Activated CD4-positive, alpha-beta memory T cell treated with anti-CD3 and anti-CD28 coated beads for 36 hours (primary cell): ENCODE measurements at places on chromosomes 12 and 14.

DNA sequence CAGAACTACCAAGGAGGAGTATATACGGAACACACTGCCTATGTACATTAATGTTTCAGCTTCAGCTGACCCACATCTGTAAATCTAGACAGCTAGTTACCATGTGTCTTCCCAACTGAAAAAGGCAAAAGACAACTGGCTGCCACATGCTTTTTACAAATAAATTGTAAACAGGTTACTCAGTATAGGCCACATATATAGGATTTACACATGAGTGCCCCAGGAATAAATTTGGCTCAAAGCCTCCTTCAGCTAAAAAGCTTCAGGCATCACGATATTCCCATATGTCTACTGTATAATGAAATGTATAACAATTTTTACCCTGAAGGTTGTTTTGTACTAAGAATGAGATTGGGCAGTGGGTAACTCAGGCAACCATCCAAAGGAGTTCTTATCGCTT is 175.9 kb upstream of the BMP4 start:
- DNase-seq, result no peak

DNA sequence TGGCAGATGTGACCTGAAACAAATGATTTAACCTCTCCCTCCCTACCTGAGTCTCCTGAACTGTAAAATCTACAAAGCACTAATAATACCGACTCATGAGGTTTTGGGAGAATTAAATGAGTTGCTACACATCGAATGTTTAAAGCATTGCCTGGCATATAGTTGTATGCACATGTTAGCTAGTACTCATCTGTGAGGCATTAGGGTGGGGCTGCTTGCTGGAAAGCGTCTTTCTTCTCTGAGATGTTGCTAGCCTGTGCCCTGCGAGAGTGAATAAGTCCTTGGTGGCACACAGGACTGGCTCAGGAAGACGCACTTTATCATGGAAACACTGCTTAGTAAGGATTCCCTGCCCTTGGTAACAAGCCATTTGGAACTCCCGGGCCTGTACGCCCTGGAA is 6.1 kb downstream of the RAPGEF3 start:
- DNase-seq, result no peak

DNA sequence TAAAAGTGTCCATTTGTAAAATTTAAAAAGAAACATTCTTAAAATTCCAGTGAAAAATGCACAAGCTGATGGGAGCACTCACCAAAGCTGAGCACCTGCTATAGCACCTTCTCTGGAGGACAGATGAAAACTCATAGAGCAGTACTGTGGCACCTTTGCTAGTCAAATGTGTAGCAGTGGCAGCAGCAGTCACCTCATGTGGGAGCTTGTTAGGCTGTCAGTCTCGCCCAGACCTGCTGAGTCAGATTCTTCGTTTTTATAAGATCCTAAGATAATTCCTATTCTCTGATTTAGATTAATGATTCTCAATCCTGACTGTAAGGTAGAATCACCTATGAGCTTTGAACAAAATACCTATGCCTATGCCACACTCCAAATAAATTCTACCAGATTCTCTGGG is 325.8 kb downstream of the RPL10L start:
- no peak for DNase-seq

DNA sequence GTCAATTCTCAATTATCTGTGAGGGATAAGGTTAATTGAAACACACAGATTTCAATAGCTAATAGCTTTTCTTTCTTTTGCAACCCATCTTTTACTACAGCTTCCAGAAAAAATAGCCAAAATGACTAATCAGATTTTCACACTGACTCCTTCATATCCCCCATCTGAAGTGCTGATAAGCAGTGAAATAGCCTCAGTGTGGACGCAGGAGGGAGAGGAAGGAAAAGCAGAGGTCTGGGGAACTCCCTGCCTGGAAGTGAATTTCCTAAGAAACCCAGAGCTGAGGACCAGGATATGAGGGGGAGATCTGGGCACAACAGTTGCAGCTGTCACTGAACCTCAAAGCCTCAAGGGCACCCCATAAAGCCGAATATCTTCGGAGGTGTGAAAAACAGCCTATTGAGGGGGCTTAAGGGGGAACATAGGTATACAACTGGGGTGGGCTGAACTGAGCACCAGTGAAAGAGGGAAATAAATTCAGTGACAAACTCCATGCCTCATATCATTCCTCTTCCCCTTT is 60.9 kb downstream of the EMP1 start:
- DNase-seq, result no peak

DNA sequence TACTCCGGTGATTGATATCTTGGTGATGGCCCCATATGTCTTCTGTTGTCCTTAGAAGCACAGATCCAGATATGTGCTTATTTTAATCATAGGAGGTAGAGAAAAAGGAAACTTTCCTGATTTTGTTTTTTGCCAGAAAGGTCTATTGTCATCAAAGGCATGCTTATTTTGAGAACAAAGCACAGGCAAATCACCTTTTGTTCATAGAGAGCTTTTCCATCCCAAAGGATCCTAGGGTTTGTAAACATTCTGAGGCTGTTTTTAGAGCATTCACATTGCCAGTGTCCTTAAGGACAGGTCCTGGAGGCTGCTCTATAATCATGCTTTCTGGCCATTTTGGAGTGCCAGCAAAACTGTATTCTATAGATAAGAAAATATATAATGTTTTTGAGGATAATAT is 148.5 kb upstream of the SEL1L start:
- no peak for DNase-seq

DNA sequence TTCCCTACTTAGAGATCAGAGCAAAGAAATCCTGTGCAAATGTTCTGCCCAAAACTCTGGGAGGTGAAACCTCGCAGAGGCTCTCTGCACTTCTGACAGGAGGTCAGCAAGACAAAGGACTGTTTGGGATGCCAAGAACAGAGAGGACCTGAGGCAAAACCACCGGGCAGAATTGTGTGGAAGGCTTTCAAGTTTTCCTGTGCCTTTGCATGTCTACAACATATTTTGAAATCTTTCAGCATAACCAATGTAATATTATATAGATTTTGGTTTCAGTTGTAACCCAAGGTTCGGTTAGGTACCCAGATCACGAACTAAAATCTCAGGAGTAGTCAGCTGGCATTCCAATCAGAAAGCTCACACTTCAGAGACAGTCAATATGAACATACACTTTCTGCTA is 99.4 kb upstream of the PLEKHA5 start:
- no peak for DNase-seq

DNA sequence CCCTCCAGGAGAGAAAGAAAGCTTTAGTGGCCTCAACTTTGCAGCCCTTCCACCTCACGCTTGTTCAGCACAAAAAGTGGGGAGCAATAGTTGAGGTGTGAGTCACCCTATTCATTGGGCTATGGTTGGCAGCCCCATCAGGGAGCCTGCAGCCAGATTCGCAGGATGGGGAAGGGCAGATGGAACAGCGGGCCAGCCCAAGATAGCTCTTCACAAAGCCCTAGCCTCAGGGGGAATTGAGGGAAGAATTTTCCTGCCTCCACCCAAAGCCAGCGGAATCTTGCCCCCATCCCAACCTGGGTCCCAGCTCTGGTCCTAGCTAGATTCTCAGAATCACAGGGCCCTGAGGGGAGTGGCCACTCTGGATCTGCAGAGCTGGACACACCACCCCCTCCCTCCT is 3.6 kb upstream of the KRT5 start:
- DNase-seq, result no peak

- DNase-seq, result no peak
Observed at GRCh38 chr14:49942090-49942489, 49.2 kb downstream of the ARF6 start.

DNA sequence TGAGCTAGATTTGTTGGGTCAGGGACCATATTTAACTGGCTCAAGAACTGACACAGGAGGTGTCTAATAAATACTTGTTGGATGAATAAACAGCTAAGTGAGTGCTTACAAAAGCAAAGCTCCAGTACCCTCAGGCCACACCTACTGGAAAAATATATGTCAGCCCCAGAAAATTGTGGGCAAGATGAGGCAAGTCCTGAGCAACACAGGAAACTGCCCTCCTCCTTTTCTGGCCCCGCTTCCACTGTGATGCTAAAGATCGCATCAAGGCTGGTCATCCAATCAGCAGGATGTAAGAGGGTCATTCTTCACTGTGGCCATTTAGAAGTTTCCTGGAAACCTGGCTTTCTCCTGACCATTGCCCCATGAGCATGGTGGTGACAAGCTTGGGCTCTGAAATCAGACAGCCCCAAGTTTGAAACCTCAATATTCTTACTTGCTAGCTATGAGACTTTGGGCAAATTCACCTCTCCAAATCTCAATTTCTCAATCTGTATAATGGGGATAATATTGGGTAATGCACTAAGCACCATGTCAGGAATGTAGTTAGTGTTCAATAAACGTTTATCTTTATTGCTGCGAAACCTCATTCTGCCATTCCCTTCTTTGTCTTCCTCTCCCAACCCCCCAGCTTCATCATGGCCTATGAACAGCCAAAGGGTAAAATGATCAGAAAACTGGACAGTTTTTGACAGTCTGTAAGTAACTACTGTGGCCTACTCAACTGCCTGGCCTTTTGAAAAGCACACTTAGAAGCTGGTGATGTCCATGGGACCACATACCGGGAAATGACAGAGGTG is 139.3 kb upstream of the PZP start:
- DNase-seq, result peak; percentile 25

DNA sequence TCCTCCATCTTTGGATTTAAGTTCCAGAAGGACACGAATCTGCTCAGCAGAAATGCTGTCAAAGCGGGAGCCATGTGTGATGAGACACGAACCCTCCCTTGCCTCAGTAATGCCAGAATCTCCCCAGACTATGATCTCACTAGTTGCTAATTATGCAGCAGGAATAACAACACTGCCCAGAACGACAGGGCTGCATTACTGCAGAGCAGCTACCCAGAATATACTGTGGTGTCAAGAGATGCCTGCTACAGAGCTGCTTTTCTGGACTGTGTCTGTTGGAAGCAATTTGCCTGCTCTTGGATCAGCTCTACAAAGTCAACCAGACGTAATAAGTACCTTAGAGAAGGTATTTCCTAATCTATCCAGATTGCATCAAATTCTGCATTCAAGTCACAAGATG is 5.5 kb downstream of the CSRNP2 start:
- no peak for DNase-seq

DNA sequence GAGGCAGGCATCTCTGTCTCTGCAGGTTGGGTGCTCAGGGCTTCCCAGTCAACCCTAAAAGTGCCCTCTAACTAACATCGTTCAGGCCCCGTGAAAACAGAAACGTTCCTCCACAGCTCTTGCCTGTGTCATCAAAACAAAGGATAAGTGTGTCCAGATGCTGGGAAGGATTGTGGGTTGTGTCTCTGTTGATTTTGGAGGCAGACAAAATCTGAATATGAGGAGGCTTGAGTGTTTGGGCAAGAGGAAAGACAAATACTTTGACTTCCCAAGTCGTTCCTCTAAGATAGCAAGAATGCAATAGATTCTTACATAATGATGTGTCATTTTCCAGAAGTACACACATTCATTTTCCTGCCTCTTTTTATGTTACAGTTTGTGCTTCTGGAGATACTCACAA is 52.9 kb downstream of the SERPINA3 start:
- DNase-seq, result no peak

- no peak for DNase-seq
Observed at GRCh38 chr14:93997916-93998870, 1.1 kb downstream of the CCDC197 start.

GRCh38 chr12:99067171-99067785 is 422.2 kb downstream of the APAF1 start:
- no peak for DNase-seq

- DNase-seq, result no peak
Observed at GRCh38 chr14:81123811-81124210, 96.9 kb downstream of the GTF2A1 start.

DNA sequence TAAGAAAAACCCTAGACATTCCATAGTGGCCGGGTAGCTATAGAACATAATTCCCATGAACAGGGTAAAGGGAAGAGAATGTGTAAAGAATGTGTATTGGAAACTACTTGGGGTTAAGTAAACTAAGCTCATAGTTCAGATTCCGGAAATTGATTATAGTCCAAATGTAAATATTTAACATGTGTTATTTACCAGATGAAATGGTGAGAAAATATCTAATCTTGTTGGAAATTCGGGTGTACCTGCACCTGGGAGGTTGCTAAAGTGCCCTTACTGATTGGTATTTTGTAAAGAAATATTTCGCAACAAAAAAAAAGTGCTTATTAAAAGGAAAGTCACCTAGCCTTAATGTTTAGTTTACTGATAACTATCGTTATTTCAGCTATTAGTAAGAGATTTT is 14.4 kb downstream of the RASSF9 start:
- DNase-seq, result no peak

- DNase-seq, result no peak
Observed at GRCh38 chr12:39915249-39915648, 190.6 kb downstream of the SLC2A13 start.

- no peak for DNase-seq
Observed at GRCh38 chr12:42481368-42481767, 108.2 kb downstream of the PRICKLE1 start.

GRCh38 chr14:37597538-37597913 is 2.1 kb downstream of the TTC6 start:
- DNase-seq, result no peak

GRCh38 chr12:102465762-102466560 is 14.4 kb downstream of the IGF1 start:
- no peak for DNase-seq

- no peak for DNase-seq
Observed at GRCh38 chr12:7833831-7834230, 38.9 kb downstream of the SLC2A14 start.

GRCh38 chr14:104749111-104749649 is 3.8 kb upstream of the SIVA1 start:
- no peak for DNase-seq

- DNase-seq, result no peak
Observed at GRCh38 chr14:96576359-96576758, 74.2 kb downstream of the PAPOLA start.

DNA sequence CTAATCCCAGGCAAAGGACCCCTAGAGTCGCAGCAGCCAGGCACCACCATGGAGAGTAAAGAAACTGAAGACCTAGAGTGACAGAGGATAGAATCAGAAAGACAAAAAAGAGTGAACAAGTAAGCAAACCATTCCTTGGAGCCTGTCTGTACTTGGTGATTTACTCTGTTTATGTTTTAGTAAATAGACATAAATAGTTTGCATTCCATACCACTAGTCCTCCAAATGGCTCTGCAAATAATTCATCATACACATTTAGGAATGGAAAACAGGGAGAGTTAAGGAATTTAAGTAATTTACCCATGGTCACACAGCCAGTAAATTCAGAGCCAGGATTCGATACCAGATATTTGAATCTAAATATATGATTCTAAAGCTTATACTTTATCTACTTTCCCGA is 2.8 kb downstream of the OLR1 start:
- DNase-seq, result no peak

- DNase-seq, result no peak
Observed at GRCh38 chr12:6952121-6952862, 1.1 kb downstream of the PTPN6 start.

GRCh38 chr14:24113379-24113800 is 1.2 kb upstream of the DCAF11 start:
- DNase-seq, result no peak

DNA sequence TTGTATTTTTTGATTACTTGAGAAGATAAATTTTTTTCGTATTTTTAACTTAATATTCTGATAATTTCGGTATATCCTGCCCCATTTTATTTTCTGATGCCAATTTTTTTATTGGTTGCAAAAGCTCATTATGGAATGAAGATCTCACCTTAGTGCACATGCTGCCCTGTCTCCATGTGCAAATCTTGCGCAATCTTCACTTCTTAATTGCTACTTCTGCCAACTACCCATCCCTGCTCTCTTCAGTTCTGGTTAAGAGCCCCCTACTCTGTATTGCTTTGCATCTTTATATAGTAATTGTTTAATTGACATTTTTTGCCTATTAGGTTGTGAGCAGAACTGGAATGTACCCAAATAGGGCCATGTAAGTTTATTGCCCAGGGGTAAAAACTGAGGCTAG is 20.5 kb upstream of the LRRK2 start:
- no peak for DNase-seq
